ENCODE measurements at places on chromosomes 7 and 10. TPM values are rescaled to one million over a fixed set of nuclear protein-coding genes. Genes with fewer than 3 reads are reported as not detected.

DNA sequence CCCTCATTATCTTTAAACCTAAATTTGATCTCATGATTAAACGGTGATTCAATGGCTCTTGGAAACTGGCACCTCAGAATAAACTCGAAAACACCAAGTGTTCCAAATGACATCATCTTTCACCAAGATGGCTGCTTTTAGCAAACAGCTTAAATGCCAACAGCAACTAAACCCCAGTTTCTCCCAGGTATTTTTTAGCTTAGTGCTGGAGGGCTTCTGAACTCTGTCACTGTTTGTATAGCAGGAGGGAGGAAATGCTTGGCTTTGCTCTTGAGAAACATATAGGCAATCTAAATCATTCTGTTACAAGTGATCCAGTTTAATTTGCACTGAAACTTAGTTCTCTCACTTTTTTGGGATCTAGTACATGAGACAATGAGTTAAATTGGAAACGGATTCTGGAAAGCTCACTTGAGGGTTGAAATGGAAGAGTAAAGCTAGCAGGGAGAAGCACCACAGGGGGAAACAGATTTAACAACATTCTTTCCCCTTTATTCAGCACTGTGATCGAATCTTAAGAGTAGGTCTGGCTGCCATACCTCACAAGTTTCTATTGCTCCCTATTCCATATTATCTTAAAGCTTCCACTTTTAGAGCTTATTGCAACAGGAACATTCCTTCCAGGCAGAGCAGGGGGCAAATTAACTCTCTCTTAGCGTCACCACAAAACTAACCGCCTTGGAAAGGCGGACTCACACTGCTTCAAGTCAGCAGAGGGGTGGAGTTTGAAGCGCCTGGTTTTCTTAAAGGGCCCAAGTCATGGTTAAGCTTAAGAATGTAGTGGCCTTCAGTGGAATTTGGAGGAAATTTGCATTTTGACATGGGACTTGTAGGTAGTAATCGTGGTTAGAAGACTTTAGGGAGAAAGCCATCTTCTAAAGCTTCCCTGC lies 1.8 kb upstream of the CCDC6 start:
- peak; percentile 82 for DNase-seq

DNA sequence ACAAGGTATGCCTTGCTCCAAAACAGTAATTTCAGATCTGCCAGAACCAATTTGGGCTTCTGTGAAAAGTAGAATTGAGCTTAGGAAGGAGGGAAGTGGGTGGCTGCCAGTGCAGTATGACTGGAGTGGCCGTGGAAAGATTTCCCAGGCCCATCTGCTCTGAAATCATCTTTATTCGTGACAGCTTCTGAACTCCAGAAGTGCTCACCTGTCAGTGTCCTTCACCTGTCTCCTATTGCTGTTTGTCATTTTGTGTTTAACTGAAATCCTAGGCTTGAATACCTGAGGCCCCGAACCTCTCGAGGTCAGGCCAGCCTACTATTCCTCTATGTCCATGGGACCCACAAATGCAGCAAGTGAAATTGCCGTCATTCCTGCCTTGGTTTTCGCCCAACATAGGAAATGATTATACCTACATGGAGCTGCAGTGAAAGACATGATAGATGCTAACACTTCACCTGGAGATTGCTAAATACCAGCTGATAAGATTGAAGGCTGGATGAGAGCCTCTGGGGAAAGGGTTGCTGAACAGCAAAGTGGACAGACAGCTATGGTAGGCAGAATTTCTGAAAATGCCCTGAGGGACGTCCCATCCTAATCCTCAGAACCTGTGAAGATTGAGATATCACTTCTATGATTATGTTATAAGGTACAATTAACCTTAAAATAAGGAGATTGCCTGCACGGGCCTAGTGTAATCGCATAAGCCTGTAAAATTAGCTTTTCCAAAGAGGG lies 82.1 kb downstream of the C1GALT1 start:
- DNase-seq: no peak

DNA sequence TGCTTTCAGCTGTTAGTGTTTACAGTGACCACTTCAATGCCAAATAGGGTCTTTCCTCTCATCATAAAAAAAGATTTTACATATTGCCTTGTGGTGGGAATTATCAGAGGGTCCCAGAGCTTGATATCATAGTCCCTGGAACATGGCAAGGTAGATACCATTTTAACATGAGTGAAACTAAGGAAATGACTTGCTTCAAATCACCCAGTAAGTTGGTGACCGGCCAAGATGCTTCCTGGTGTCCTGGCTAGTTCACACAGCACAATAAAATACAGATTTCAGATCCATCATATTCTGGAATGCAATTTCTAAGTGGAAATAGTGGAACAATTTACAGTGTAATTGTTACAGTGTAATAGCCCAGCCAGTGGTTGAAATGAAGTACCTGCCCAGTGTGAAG lies 36.6 kb downstream of the CNNM1 start:
- DNase-seq: peak; percentile 34

DNA sequence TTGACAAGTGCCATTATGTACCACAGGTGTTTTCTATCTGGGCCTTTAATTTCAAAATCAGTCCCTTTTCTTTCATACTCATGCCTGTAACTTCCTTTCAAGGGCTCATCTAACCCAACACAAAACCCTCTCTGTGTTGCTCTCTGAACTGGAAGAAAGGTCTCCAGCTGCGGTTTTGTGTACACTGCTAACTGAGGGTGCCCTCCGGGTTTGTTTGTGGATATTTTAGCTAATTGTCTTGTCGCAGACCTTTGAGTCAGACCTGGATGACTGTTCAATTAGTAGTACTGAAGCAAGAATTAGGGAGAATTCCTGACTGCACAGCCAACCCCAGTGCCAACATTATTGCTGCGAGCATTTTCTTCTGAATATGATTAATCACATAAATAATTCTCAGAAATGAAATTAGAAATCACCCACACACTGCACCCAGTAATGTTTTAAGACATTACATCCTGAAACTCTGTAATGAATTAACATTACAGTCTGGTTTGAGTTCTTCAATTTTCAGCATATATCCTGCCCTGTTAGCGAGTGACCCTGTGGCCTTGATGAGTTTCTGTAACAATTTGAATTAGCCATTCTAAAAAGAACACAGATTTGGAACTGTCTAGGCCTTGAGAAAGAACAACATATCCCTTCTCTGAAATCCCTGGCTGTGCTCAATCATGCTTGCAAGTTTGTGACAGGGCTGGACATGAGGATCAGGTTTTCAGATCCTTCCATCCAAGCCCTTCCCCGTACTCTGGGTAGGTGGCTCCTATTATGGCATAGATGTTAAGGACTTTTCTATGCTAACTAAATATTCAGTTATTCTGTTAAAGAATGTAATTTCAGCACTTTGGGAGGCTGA lies 460.1 kb downstream of the PLXDC2 start:
- no peak for DNase-seq

- DNase-seq: no peak
Measured at GRCh38 chr10:94102436-94102835, 108.7 kb downstream of the PLCE1 start.

GRCh38 chr10:78255214-78255613 lies 221.6 kb downstream of the RPS24 start:
- no peak for DNase-seq

- DNase-seq: no peak
Measured at GRCh38 chr10:33521062-33521461, 186.6 kb upstream of the NRP1 start.

GRCh38 chr7:98805956-98806838 lies 63.6 kb downstream of the TMEM130 start:
- DNase-seq: no peak

GRCh38 chr10:1434202-1434601 lies 303.1 kb downstream of the ADARB2 start:
- DNase-seq: no peak

Gene CCDC136
- 6.1 TPM for total RNA-seq

DNA sequence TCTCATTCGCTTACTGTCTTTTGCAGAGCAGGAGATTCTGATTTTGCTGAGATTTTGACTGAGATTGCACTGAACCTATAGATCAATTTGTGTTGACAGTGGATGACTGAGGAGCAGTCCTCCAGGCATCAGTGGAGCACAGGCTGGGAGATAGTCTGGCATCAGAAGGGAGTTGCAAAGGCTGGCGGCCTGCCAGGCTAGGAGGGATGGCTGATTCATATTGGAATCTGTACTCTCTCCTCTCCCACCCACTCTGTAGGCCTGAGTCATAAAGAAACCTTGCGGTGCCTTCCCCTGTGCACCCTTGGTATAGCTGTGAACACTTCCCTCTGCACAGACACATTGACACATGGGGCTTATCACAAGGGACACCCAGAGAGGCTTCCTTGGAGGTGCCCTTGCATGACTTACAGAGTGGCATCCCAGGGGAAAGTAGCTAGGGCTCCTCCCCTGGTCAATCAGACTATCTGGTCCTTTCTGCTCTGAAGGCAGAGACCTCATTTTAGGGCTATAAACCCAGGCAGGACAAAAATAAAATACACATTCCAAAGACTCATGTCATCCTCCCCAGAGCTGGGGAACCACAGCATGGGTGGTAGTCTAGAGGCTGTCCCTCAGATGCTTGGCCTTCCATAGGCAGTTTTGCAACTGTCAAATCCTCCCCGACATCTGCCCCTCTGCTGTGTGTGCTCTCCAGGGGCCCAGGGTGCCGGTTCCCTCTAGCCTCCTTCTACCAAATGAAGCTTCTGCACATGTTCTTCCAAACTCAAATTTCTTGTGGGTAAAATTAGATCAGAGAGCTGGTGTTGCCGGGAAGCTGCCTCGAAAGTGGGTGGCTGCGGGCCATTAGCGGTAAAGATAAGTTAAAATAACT lies 37.4 kb upstream of the EEPD1 start:
- peak; percentile 74 for DNase-seq

DNA sequence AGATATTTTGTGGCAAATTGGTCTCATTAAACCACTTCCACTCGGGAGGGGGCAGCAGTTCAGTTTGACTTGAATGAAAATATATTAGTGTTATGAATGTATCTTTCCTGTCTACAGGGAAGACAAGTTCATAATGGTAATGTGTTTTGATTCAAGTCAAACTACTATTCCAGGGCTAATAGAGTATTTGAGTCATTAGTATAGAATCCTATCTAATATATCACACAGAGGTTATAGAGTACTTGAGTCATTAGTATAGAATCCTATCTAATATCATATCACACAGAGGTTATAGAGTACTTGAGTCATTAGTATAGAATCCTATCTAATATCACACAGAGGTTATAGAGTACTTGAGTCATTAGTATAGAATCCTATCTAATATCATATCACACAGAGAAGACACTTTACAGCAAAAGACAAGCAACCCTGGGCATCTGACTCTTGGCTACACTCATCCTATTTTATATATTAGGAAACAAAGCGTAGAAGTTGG lies 199.7 kb upstream of the MAGI2 start:
- no peak for DNase-seq

GRCh38 chr10:55449981-55450380 lies 649.0 kb upstream of the PCDH15 start:
- no peak for DNase-seq

DNA sequence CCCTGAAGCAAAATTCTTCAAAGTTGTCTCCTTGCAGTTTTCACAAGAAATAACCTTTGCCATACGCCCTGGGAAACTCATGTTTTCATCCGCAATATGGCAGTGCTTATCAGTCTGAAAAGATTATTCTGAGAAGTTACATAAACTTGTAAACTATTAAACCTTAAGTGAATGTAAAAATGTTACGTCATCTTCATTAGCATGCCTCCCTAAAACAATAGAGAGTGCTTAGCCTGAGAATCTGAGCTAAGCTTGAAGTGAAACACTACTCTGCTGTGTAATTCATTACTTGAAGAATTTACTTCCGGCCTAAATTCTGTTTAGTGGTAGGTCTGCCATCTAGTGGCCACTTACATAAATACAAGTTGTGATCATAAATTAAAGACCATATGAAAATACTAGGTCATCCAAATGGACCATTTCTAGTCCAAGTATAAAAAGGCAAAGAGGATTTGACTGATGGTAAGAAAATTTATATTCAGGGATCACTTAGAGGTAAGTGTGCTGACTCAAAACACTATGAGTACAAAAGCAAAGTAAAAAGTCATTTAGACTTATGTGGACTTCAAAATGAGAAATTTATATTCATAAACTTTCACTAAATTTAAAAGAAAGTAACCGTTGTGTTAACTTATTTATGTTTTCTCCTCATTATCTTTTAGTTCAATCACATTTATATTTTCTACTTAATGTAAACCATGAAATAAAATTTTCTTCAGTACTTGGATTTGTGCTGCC lies 745.1 kb upstream of the LRRTM3 start:
- DNase-seq: peak; percentile 56

Gene PAPOLB
- total RNA-seq: 0.30 TPM

DNA sequence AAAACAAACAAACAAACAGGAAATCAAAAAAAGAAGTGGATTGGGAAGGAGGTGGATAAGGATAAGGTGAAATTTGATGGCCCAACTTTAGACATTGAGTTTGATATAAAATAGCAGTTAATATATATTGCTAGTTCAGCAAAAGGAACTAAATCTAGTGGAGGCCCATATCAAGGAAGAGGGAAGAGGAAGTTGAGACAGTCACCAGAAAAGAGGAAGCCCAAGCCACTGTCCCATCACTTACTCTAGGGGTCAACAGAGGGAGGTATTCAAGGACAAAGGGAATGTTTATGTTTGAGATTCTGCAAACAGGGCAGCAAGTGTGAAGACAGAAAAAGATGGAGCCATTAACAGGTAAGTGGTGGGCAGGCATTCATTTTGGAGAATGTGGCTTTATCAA lies 3.7 kb downstream of the LAMTOR4 start:
- no peak for DNase-seq

Gene NODAL
- not detected for total RNA-seq

DNA sequence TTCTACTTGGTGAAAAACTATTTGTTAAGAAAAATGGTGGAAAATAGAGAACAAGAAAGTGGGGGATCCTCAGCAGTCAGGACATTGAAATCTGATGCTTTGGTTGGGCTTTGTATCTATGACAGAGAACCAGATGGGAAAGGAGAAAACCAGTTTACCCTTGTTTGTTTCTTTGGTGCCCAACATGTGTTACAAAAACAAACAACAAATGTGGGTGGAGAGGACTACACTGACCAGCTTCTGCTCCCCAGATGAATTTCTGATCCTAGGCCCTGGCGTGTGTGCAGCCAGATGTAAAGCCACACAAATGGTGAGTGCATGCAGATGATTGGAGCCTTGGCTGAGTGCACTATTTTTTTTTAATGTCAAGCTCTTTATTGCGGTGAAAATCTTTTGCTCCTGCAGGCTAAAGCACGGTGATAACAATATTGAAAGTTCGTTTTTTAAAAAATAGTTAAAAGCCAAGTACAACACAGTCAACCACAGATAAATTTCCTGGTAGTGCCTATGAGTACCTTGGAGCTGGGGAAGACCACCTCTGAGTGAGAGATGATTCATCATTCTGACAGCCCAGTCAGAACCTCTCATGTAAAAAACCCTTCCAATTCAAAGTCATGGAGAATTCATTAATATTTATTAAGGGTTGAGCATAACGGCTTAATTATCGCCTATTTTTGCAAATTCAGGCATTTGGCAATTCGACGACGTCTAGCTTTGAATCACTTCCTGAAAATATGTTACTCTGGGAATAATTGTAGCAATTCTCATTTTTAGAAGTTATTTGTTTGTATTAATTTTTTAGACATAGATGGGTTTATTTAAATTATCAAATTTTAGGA lies 163.7 kb downstream of the AGMO start:
- DNase-seq: peak; percentile 59

Gene GRID1
- 2.7 TPM for total RNA-seq

Measured in skin of body (tissue), 3 donors.